Muscle of arm (tissue), 14 donors: ENCODE measurements at places on chromosomes 7 and 10.
A peak's percentile ranks its signal among the peaks of the same experiment; 100 is the strongest.

GRCh38 chr7:64802699-64803098 is 8.5 kb downstream of the ZNF138 start:
- no peak for DNase-seq

- DNase-seq = no peak
Measured at GRCh38 chr10:43340619-43341018, 30.8 kb upstream of the FXYD4 start.

- DNase-seq = no peak
Measured at GRCh38 chr10:1280466-1281404, 224.6 kb downstream of the WDR37 start.

DNA sequence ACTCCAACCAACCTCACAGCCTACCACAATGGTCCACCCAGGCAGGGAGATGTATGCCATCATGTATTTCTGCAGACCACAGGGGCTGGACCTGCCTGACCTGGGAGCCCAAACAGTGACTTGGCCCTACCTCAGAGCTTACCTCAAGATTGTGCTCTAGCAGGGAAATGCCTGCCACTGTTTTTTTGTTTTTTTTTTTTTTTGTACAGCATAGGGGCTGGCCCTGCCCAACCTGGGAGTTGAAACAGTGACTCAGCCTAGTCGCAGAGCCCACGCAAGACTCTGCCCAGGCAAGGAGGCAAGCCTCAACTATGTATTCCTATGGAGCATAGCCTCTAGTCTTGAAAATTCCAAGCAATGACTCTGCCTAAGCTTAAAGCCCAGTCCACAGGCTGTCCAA is 39.3 kb upstream of the CDK6 start:
- no peak for DNase-seq

- peak; percentile 58 for DNase-seq
Measured at GRCh38 chr7:115572111-115572510, 458.5 kb downstream of the TFEC start.

- peak; percentile 76 for DNase-seq
Measured at GRCh38 chr10:58512491-58513187, at the start of gene BICC1. Gene BICC1, plus strand, starts transcription at chr10:58512872. Its CDS starts 272 bp downstream, at chr10:58513144.

DNA sequence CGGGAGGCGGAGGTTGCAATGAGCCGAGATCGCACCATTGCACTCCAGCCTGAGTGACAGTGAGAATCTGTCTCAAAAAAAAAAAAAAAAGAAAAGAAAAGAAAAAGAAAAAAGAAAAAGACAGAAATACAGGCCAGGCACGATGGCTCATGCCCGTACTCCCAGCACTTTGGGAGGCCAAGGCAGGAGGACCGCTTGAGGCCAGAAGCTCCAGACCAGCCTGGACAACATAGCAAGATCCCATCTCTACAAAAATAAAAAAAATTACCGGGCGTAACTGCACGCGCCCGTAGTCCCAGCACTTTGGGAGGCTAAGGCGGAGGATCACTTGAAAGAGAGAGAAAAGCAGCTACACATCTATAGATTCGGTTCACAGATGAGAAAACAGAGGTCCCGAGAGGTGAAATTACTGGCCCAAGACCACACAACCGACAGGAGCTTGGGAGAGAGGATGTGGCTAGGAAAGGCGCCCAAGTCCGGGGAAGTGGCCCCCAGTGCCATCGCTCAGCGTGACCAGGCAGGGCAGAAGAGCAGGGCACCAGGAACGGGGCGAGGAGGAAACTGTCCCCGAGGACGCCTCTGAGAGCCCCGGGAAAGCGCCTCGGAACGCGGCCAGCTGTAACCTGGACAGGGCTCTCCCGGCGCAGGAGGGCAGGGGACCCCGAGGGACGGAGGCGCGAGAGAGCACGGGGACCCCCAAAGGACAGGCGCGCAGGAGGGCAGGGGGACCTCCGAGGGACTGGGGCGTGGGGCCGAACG is 612 bp downstream of the SNX8 start:
- no peak for DNase-seq
